Left lobe of liver (tissue), 2 donors: ENCODE measurements at places on chromosomes 12 and 14. TPM values are rescaled to one million over a fixed set of nuclear protein-coding genes. Genes with fewer than 3 reads are reported as not detected.

SLC25A3 gene
- total RNA-seq: 286 TPM

SOX5 gene
- total RNA-seq: 32.2 TPM

PTPN6 gene
- 17.8 TPM for total RNA-seq

CPNE6 gene
- total RNA-seq: 0.40 TPM

KDM2B gene
- 10.1 TPM for total RNA-seq

P2RX7 gene
- total RNA-seq: 3.5 TPM

NOPCHAP1 gene
- total RNA-seq: 5.9 TPM

CIDEB gene
- 216 TPM for total RNA-seq

CCDC38 gene
- total RNA-seq: 0.93 TPM

BCAT1 gene
- total RNA-seq: 2.8 TPM

NPFF gene
- not detected for total RNA-seq

SDR9C7 gene
- total RNA-seq: not detected
